ENCODE measurements at places on chromosomes 13 and 19. TPM values are rescaled to one million over a fixed set of nuclear protein-coding genes. Genes with fewer than 3 reads are reported as not detected.

GRCh38 chr19:38009650-38010242 is 102.7 kb downstream of the SIPA1L3 start:
- no peaks in the 10 kb centered on the region for H3K27me3 ChIP-seq
- H3K4me1 ChIP-seq, result no peaks in the 10 kb centered on the region
- H3K4me3 ChIP-seq, result no peak overlapping the region
- no peaks in the 10 kb centered on the region for H3K36me3 ChIP-seq
- no peak overlapping the region for H3K27ac ChIP-seq

GRCh38 chr19:11528551-11529341 is at the start of gene ECSIT:
ECSIT (minus strand) TSS chr19:11529134; CDS start chr19:11519170, 9,964 bp downstream.
- H3K27ac ChIP-seq, result peak within 1 kb of the TSS; percentile 82
- no peaks in the 10 kb centered on the region for H3K4me1 ChIP-seq
- peak within 1 kb of the TSS; percentile 28 for H3K4me3 ChIP-seq
- H3K27me3 ChIP-seq, result no peaks in the 10 kb centered on the region

DNA sequence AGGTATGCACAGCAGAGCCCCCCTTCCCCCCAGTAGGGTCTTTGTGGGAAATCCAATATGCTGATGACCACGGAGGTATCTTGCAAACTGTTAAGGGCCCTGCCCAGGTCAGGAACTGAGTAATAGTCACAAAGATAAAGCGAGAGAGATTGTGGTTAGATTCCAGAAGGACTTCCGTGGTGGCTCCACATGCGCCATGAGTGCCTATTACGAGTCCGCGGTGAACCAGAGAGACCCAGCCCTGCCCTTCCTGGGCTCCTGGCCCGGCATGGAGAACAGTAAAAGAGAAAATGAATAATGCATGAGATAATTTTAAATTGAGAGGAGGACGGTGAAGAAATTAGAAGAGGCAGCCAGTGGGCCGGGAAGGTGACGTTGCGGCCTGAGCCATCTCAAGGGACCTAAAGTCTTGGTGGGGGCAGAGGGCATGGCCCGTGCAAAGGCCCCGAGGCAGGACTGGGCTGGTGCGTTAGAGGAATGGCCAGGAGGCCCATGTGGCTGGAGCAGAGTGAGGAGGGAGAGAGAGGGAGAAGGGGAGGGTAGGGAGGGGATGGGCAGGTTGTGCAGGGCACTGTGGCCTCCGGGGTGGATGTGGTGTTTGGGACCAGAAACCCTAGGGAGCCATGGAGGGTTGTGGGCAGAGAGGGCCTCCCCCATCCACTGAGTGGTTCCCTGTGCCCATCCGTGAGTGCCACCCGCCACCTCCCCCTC is 46.6 kb upstream of the NFIC start:
- H3K36me3 ChIP-seq, result no peaks in the 10 kb centered on the region
- no peak overlapping the region for H3K4me3 ChIP-seq
- no peaks in the 10 kb centered on the region for H3K27me3 ChIP-seq
- no peaks in the 10 kb centered on the region for H3K4me1 ChIP-seq
- H3K27ac ChIP-seq, result no peak overlapping the region

DNA sequence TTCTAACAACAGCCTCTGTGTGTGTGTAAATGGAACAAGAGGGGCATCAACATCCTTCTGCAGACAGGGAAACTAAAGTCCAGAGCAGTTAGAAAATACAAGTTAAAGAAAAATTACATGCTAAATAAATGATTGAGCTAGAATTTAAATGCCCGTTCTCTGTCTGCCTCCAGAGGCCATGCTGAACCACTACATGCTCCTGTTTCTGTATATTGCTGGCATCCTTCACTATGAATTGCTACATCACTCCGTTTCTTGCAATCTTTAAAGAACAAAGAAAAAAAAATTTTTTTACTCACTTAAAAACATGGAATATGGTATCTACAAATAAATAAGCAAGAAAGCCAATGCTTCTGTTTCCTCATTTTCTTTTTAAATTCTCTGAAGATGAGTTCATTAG is 47.9 kb downstream of the DCT start:
- no peaks in the 10 kb centered on the region for H3K36me3 ChIP-seq
- H3K27ac ChIP-seq, result no peak overlapping the region
- no peaks in the 10 kb centered on the region for H3K4me1 ChIP-seq
- no peak overlapping the region for H3K4me3 ChIP-seq

DNA sequence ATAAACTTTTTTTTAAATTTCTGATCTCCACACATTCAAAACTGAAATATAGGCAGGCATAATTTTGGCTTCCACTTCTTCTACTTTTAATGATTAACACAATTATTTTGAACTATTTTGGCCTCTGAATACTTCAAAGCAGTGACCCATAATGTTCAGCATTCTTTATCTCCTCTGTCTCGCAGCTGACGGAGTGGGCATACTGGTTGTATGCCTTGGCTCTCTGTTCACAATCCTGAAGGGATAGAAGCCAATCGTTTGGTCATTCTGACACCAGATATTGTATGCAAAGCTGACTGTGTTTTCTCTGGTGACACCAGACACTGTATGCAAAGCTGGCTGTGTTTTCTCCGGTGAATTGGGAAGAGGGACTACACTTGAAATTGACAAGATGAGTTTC is 833.0 kb downstream of the EFNB2 start:
- no peaks in the 10 kb centered on the region for H3K4me1 ChIP-seq
- DNase-seq, result no peak
- H3K27me3 ChIP-seq, result no peaks in the 10 kb centered on the region

- H3K27ac ChIP-seq, result no peak overlapping the region
- DNase-seq, result no peak
- H3K27me3 ChIP-seq, result no peaks in the 10 kb centered on the region
- no peaks in the 10 kb centered on the region for H3K36me3 ChIP-seq
These were observed 234.3 kb upstream of the STARD13 start for GRCh38 chr13:33519561-33520467.

GRCh38 chr13:42545842-42546241 is 28.1 kb upstream of the TNFSF11 start:
- no peaks in the 10 kb centered on the region for H3K4me1 ChIP-seq
- DNase-seq, result no peak
- no peak overlapping the region for H3K27ac ChIP-seq
- H3K36me3 ChIP-seq, result no peaks in the 10 kb centered on the region

DNA sequence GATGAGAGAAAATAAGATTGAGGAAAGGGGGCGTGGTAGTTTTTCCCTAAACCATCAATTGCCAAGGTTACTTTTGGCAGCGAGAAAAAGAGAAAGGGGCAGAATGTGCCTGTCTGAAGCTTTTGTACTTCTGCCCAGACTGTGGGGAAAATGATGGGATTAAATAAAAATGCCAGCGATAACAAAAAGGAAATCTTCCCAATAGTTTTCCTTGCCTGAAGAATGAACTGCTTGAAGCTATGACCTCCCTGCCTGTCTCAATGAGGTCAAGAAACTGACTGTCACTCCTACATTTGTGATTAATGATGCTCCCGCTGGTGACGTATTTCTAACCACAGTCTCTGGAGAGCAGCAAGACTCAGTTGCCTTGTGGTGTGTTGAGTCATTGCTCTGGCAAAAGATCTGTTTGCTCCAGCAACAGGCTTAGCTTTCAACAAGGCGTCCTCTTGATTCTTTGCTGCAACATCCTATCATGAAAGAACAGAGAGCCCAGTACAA is 1051.5 kb downstream of the DIAPH3 start:
- peaks cover 2% of the 10 kb centered on the region for H3K4me1 ChIP-seq
- H3K27ac ChIP-seq, result no peak overlapping the region
- no peak overlapping the region for H3K4me3 ChIP-seq
- DNase-seq, result no peak

DNA sequence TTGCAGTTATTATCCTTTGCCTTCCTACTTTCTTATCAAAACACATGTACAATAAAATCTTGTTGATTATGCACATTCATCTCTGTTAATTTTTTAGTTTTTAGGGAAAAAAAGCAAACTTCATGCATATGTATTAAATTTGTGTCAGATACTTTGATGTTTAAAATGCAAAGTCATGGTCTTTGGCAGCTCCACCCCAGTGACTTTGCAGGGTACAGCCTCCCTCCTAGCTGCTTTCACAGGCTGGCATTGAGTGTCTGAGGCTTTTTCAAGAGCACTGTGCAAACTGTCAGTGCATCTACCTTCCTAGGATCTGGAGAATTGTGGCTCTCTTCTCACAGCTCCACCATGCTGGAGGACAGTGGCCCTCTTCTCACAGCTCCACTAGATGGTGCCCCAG is 1988.1 kb upstream of the PCDH20 start:
- no peaks in the 10 kb centered on the region for H3K36me3 ChIP-seq
- no peak for DNase-seq
- no peak overlapping the region for H3K4me3 ChIP-seq

DNA sequence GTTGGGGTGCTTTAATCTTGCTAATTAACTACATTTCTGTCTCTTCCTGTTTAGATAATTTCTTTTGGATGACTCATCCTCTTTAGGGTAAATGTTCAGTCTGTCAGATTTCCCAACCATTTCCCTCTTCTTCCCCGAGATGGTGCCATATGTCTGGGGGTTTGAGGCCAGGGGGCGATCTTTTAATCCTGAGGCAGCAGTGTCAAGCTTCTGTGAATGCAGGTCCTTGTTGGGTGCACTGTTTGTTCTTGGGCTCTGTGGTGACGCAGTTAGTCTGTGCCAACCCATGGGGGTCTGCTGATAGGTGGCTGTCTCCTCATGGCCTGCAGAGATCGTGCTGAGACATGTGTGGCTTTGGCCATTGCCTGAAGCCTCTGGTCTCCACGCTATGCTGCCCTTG is 420.4 kb downstream of the NDFIP2 start:
- no peak overlapping the region for H3K4me3 ChIP-seq
- H3K27ac ChIP-seq, result no peak overlapping the region
- no peaks in the 10 kb centered on the region for H3K36me3 ChIP-seq
- no peaks in the 10 kb centered on the region for H3K4me1 ChIP-seq
- H3K27me3 ChIP-seq, result no peaks in the 10 kb centered on the region

- no peaks in the 10 kb centered on the region for H3K27me3 ChIP-seq
- H3K4me1 ChIP-seq, result no peaks in the 10 kb centered on the region
- DNase-seq, result no peak
- no peak overlapping the region for H3K27ac ChIP-seq
- no peak overlapping the region for H3K4me3 ChIP-seq
These were observed 17.4 kb upstream of the POMP start for GRCh38 chr13:28641600-28641926.

DNA sequence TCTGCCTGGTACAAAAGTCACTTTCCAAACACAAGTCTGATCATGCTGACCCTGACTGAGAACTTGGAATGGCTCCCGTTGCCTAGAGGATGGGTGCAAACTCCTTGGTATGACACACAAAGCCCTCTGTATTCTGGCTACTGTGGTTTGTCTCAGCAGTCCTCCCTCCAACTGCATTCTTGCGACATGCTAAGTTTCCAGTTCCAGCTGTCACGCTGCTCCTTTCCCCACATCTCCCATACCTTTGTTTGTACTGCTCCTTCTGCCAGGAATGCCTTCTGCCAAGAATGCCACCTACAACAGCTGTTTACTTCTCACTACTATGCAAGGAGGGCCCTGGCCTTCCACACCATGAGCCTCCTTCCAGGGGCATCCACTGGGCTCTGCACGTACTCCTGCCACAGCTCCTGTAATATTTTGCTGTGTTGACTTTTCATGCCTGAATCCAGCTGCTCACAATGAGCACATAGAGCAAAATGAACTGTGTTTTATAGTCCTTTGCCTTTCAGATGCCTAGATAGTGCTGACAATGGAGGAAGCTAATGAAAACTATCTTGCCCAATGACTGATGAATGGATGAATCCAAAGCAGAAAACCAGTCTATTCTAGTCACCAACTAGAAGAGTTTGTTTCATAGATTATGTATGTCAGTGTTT is 543.7 kb downstream of the EFNB2 start:
- H3K27me3 ChIP-seq, result no peaks in the 10 kb centered on the region
- H3K4me1 ChIP-seq, result no peaks in the 10 kb centered on the region
- DNase-seq, result no peak
- H3K36me3 ChIP-seq, result no peaks in the 10 kb centered on the region
- H3K4me3 ChIP-seq, result no peak overlapping the region
- H3K27ac ChIP-seq, result no peak overlapping the region

The HSH2D gene
- total RNA-seq, result 1.3 TPM

The IGSF23 gene
- not detected for total RNA-seq

The SIGLEC8 gene
- total RNA-seq, result 0.69 TPM

The CLEC17A gene
- total RNA-seq, result not detected

Data from aorta (tissue), 5 donors.